NK-92 treated with Interleukin-12 subunit alpha and Interleukin-12 subunit beta, amount 100 ng/mL, for 24 hours (cell line): ENCODE measurements at places on chromosomes 11 and 22.

DNA sequence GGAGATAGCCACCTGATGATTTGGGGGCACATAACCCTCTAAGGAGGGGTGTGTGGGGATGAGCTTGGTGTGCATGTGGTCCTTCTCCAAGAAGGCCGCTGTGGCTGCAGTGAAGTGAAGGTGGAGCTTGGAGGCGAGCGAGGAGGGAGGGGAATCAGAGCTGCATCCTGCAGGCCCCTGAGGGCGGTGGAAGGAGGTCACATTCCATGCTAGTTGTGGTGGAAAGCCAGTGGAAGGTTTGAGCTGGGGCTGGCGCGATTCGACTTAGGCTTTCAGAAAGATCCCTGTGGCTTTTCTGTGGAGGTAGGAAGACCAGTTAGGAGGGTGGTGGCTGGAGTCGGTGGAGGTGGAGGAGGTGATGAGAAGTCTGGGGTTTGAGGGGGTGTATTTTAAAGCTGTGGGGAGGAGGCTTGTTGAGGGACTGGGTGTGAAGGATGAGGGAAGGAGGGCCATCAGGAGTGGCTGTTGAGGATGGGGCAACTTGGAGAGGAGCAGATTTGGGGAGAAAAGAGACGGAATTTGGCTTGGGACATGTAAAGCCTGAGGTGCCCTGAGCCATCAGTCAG is 62.0 kb downstream of the TBC1D22A start:
- no peak for DNase-seq

DNA sequence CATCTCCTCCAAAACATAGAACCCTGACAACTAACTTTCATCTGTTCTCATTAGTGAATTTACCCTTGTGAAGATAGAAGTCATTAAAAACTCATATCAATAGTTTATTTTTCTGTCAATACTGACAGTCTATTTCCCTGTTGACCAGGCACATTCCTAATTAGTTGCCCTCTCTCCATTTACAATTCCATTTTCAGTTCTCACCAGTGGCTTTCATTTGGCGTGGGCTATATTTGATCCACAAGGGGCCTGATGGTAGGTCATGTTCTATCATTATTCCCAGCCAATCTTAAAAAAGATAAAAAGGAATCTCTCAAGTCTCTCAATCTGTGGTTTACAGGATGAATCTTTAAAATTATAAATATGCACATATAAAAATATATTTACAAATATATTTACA is 3.9 kb upstream of the AKIP1 start:
- DNase-seq, result no peak

DNA sequence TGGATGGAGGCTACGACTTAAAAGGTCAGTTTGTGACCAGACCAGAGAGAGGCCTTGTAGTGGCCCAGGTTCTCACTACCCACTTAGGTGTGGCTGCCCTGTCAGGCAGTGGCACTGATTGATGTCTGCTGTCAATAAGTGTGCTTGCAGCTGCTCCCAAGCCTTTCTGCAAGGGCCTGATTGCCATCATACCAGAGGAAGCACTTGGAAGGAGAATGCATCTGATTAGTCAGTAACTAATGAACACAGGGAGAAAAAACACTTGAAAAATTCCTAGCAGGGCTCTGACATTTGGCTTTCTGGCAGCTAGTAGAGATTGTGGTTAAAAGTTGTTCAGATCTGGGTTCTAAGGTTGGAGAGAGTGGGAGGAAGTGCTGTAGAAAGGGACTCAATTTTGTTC is 107.5 kb downstream of the NAV2 start:
- no peak for DNase-seq

GRCh38 chr11:132872211-132872610 is 660.1 kb downstream of the OPCML start:
- no peak for DNase-seq

- no peak for DNase-seq
Observed at GRCh38 chr22:50482107-50483074, 1.0 kb downstream of the ADM2 start.

GRCh38 chr22:45120931-45121330 is 42.8 kb upstream of the NUP50 start:
- DNase-seq, result no peak

- DNase-seq, result no peak
Observed at GRCh38 chr11:118841469-118842242, 42.0 kb upstream of the CXCR5 start.

GRCh38 chr11:134654161-134654915 is 242.3 kb upstream of the B3GAT1 start:
- DNase-seq, result no peak

GRCh38 chr11:121309688-121310087 is 17.1 kb downstream of the SC5D start:
- no peak for DNase-seq

- no peak for DNase-seq
Observed at GRCh38 chr22:32354360-32355351, 3.0 kb upstream of the RFPL3 start.

DNA sequence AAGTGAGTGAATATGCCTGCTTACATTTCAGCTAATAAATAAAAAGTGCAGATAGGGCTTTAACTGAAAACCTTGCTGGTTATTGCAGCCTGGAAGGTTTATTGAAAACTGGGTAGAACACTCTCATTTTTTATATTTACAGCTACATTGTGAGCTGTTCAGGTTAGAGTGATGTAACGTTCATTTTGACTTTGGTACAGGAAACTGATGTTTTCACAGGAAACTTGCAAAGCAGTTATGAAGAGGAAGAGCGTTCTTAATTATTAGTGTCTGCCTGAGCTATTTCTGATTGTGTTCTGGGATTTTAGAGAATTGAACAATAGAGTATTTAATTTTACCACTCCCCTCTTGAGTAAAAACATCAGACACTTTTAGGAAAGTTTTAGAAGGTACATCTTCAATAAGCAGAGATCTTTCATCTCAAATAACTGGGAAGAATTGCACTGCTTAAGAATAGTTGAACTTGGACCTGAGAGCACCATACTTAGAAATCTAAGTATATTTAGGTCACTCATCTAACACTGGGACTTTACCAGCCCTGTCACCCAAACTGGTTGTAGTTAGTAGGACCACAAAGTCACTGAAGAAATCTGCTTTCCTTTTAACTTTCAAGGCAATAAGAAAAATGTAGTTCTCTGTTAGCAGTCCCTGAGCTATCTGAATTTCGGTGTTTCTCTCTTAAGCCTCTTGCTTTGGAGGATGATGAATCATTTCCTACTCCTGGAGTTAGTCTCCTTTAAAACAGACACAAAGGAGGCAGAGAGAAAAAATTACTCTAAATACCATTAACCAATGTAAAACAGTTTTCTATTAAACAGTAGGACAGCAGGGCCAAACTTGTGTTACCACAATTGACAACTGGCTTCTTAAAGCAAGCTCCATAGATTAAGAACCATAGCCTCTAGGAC is 128.6 kb upstream of the DDI1 start:
- DNase-seq, result no peak

- DNase-seq, result no peak
Observed at GRCh38 chr11:74311352-74311926, at the start of gene P4HA3. P4HA3 (minus strand) TSS chr11:74311640; CDS start chr11:74311611, 29 bp downstream.

GRCh38 chr11:10695833-10696232 is 2.3 kb upstream of the IRAG1 start:
- no peak for DNase-seq

DNA sequence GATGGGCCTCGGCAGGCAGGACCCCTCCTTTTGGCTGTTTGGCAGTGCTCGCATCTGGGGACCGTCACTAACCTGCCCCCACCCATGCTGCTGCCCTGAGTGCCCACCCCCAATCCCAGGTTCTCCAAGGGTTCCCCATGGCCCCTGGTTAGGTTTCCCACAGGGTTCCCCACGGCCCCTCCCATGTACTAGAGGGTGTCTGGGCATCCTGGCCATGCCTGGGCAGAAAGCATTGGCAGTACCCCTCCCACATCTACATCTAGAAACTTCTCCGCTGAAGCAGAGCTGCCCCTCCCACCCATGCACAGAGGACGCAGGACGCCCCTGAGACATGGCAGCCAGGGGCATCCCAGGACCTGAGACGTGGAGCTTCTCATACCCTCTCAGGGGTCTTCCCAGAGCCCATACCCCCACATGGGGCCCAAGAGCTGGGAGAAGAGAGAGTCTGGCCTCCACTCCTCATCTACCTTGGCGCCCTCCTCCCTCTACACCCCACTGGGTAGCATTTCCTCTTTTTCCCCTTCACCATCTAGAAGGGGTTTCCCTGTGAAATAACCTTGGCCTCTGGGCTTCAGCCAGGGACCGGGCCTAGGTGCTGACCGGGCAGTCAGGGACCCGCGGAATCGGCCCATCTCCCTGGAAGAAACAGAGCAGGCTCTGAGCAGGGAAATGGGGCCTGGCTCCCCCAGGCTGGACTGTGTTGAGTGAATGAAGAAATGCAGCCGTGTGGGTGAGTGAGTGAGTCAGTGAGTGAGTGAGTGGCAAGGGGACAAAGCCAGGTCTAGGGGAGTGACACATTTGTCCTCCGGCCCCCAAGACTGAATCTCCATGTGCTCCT is 987.3 kb downstream of the BRD1 start:
- DNase-seq, result no peak

DNA sequence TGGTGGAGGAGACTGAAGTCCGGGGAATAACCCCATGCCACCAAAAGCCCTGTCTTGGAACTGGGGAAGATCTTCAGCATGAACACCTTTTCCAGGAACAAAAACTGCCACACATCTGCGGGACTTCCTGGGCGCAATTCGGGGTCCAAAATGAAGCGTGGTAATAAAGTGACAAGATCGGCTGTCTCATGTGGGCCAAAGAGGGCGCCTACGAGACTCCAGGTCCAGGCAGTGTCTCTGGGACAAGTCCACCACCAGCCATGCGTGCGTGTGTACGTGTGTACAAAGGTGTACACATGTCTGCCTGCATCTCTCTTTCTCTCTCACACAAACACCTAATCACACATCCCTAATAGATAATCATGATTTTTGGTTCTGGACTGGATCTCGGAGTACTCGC is 8.9 kb upstream of the MYBPC3 start:
- DNase-seq, result no peak

GRCh38 chr11:57936050-57936418 is 87.6 kb upstream of the OR9Q1 start:
- no peak for DNase-seq

GRCh38 chr22:41286639-41287091 is 678 bp upstream of the RANGAP1 start:
- DNase-seq, result no peak

DNA sequence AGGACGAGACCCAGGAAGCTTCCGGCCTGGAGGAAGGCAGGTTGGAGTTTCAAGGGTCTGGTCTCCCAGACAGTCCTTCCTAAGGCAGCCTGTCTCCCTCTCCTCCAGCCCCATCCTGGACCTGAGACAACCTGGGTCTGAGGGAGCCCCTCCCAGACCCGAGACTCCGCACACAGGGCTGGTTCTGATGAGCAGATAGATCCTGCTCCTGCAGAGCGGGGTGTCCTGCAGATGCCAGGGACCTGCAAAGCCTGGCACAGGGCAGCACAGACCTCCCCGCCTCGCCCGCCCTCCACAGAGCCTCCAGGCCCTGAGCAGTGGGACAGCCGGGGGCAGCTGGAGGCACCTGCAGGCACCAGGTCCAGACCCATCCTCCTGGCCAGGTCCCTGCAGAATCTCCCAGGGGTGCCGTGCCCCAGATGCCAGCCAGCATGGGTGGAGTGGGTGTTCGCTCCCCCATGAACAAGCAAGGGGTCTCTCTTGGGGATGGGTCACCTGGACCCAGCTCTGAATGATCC is 7.8 kb downstream of the PIM3 start:
- no peak for DNase-seq

DNA sequence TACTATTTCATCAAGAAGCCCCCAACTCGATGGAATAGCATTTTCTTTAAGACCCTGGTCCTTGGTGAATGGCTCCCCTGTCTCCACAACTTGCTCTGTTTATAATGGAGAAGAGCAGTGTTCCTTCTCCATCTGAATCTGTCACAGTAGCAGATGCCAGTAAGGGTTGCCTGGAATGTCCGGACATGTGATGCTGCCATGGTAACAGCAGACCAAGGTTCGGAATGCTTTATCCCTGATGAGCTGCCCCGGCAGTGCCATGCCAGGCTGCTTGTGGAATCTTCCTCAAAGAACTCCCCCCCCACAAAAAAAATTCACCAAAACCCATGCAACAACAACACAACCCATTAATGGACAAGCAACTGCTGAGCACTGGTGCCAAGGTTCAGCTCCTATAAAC is 72.5 kb downstream of the KCNC1 start:
- no peak for DNase-seq

DNA sequence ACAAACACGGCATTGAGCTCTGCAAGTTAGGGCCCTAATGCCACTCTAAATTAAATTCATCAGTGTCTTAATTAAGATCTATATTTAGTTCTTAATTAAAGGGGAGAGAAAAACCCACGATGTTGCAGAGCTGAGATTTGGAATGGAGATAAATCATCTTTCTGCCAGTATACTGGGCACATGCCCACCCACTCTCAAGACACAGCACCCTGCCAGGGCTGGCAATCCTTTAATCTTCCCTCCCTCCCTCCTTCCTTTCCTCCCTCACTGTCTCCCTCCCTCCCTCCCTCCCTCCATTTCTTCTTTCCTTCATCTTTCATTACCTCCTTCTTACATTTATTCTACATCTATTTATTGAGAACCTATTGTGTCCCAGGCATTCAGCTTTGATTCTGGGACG is 194.8 kb downstream of the BUD13 start:
- no peak for DNase-seq

DNA sequence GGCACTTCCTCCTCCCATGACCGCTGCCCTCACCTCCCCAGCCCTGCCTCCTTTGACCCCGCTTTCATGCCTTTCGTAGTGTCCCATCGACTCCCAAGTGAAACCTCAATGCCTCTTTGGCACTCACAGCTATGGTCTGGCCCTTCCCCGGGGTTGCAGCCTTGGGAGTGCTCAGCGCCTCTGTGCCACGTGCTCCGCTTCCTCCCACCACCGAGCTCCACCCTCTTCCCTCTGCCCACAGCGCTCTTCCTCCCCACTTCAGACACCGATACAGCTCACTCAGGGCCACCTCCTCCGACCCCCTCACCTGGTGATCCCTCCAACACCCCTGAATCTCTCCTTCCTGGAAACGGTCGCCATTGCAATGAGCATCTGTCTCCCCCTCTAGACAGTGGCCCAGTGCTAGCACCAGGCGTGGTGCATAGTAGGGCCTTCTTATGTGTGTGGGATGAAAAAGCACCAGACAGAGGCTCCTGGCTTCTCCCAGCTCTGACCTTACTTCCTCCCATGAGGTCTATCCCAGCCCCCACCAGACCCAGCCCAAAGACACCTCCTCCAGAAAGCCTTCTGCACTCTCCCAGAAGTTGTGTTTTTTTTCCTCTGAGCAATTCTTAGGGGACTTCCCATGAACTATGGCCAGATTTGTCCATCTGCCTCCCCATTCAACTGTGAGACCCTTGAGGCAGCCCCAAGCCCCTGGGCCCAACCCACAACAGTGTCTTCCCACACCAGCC is 16.4 kb upstream of the SCGB1A1 start:
- DNase-seq, result no peak

GRCh38 chr22:25390297-25391240 is 171.1 kb downstream of the CRYBB2 start:
- no peak for DNase-seq

- no peak for DNase-seq
Observed at GRCh38 chr22:37145180-37146050, 4.3 kb downstream of the IL2RB start.

- DNase-seq, result no peak
Observed at GRCh38 chr11:9160166-9160565, 68.8 kb upstream of the SCUBE2 start.

- DNase-seq, result no peak
Observed at GRCh38 chr11:65352783-65353182, 1.8 kb upstream of the TIGD3 start.

- DNase-seq, result no peak
Observed at GRCh38 chr22:47250995-47251765, 488.7 kb downstream of the TBC1D22A start.

- DNase-seq, result no peak
Observed at GRCh38 chr11:77596626-77597025, 6.9 kb downstream of the AQP11 start.
